ENCODE measurements at places on chromosomes 7 and 10.

DNA sequence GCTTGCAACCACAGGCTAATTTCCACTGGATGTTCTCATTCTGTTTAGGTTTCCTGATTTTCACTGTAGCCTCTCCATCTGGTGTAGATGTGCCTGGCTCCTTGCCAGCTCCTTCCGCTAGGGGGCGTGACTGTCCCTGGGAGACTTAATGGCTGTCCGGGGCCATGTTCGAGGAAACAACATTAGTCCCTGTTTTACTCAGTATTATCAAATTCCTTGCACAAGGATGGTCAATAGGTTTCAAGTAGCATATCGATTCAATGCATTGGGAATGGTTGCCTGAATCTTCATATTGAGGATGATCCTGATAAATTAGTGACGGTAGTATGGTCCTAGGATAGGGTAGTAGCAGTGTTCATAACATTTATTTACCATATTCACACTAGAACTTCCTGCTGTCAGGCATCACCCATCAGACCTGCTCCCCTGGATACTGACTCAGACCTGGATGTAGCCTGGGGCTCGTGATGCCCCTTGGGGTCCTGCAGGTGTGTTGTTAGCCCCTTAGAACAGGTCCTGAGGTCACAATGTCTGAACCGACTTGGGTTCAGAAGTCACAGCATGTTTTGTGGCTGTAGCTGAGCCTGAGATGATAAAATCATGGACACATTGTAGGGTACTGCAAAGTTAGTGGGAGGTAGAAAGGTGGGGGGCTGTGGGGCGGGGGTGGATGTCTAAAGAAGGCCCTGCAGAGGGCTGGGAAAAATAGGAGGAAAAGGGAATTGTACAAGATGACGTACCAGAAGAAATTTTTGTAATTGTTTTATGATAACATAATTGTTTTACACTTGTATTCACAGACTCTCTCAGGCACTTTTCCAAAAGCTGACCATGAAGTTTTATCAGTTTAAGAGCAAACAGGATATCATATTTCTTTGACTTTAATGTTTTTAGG lies 8.9 kb upstream of the EXOC6 start:
- no peak for DNase-seq

GRCh38 chr7:3722396-3722922 lies 421.4 kb downstream of the SDK1 start:
- DNase-seq: no peak

GRCh38 chr10:35191523-35191922 lies 64.9 kb downstream of the CREM start:
- no peak for DNase-seq

DNA sequence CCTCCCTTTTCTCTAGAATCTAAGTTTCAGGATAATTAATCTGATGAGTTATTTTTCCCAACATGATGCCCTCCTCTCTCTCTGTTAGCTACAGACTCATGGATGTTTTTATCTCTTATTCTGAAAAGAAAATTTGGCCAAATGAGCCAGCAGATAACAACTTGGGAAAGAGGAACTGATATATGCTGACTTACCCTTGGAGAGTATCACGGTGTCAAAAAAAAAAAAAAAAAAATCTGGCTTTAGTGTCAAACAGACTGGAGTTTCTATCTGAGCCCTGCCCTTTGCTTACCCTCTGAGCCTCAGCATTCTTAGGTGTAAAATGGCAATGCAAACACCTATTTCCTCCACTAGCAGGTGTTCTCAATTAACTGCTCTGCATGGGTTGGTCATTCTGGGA lies 190.4 kb downstream of the AHR start:
- no peak for DNase-seq

GRCh38 chr10:124728830-124729661 lies 15.1 kb downstream of the FAM53B start:
- no peak for DNase-seq

GRCh38 chr10:11536228-11536627 lies 75.2 kb downstream of the USP6NL start:
- DNase-seq: no peak

- no peak for DNase-seq
Measured at GRCh38 chr7:83579740-83580139, 69.2 kb downstream of the SEMA3E start.

DNA sequence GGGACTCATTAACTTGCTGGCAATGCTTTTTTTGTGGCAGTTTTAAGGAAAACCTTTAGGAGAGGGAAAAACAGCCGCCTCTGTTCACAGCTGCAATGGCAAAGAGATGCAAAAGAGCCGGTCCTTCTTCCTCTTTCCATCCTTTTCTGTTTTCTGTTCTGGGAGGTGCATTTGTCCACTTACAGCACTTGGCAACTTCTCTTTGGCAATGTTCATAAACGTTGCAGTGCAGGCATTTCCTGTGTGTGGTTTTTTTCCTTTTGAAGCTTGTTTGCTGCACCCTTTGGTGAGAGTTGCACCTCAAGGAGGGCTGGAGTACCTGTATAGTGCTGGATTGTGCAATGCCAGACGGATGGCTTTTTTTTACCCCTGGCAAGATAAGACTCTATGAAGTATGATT lies 53.9 kb upstream of the HABP2 start:
- no peak for DNase-seq

DNA sequence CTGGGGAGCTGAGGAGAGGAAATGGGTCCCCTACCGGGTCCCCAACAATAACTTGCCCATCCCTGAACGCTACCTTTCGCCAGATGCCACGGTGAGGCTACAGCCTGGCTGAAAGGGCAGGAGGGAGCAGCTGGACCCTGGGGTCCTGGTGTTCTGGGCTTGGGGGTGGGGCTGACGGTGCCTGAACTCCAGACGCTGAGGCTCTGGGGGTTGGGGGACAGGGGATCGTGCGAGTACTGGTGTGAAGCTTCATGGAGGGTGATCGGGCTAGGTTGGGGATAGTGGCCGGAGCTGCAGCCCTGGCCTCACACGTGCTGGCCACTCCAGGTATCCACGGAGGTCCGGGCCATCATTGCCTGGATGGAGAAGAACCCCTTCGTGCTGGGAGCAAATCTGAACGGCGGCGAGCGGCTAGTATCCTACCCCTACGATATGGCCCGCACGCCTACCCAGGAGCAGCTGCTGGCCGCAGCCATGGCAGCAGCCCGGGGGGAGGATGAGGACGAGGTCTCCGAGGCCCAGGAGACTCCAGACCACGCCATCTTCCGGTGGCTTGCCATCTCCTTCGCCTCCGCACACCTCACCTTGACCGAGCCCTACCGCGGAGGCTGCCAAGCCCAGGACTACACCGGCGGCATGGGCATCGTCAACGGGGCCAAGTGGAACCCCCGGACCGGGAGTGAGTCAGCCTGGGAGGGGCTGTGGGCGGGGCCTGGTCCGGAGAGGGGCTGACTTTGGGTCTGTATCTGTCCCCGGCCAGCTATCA lies 8.3 kb downstream of the AEBP1 start:
- no peak for DNase-seq

DNA sequence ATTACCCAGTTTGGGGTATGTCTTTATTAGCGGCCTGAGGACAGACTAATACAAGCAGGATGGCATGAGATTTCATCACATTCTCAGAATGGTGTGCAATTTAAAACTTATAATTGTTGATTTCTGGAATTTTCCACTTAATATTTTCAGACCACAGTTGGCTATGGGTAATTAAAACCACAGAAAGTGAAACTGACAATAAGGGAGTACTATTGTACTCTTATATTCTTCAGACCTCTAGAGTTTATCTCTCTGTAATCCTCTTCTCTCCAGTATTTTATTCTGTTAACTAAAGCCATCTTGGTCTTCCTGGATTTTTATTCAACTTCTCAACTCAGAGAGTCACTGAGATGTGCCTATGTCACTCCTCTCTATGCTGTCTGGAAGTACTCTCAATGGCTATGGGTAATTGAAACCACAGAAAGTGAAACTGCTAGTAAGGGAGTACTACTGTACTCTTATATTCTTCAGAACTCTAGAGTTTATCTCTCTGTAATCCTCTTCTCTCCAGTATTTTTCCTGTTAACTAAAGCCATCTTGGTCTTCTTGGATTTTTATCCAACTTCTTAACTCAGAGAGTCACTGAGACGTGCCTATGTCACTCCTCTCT lies 118.3 kb downstream of the PPP1R17 start:
- no peak for DNase-seq

DNA sequence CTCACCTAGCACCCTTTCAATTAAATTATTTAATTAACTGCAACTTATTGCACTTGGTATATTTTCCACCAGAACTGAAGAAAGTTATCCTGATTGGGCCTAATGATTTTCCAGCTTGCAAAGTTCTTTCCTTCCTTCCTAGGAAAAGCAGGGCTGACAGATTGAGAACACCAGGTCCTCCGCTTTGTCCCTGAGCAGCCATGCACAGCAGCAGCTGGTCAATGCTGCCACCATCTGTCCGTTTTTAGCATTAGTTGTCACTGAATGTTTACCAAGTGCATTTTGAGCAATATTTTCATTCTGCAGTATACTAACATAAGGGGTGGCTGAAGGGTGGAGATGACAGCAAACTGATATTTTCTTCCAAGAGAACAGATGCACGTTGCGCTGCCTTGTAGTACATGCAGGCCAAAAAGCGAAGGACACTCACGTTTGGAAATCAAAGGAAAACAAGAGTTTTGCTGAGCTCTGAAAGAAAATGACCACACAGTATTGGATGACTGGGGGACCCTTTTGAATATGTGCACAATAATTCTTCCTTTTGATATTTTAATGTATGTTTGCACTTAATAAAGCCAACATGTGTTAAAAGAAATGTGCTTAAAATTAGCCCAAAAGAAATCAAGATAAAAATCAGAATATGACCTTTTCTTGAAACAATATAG lies 248.8 kb upstream of the PTN start:
- DNase-seq: no peak

DNA sequence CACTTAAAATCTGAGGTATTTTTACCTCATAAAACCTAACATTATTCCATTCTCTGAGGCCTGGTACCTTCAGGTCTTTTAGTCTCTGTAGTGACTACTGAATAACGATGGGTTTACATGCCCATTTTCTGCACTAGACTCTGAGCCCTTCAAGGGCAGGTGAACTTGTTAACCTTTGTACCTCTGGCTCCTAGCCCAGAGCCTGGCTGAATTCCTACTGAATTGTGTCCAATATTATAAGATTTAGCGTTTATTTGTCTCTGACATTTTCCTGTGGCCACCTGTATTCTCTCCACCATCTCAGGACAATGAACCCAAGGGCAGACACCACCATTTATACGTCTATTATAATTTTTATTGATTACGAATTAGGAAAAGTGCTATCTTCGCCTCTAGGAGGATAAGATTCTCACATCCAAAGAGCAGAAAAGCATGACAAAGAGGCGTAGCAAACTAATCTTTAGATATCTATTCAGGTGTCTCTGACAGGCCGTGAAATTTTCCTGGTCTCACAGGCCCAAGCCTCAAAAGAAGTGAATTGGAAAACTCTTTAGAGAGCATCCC lies 27.9 kb upstream of the HNRNPH3 start:
- DNase-seq: no peak

DNA sequence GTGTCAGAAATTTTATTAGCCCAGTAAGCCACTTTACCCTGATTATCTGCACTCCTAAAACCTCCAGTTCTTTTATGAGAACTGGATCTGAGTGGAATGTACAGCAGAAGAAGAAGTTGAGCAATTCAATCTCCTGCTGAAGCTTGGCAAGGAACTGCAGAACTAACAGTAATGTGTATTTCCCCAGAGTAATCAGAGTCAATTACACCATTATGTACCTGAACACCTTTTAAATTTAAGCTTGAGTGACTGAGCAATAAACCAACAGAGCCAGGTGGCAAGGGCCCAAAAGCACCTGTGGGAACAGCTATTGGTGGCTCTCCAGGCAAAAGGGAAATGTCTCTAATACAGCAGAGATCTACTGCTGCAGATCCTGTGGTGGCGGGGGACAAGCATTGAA lies 40.1 kb upstream of the AKR1C2 start:
- DNase-seq: no peak

DNA sequence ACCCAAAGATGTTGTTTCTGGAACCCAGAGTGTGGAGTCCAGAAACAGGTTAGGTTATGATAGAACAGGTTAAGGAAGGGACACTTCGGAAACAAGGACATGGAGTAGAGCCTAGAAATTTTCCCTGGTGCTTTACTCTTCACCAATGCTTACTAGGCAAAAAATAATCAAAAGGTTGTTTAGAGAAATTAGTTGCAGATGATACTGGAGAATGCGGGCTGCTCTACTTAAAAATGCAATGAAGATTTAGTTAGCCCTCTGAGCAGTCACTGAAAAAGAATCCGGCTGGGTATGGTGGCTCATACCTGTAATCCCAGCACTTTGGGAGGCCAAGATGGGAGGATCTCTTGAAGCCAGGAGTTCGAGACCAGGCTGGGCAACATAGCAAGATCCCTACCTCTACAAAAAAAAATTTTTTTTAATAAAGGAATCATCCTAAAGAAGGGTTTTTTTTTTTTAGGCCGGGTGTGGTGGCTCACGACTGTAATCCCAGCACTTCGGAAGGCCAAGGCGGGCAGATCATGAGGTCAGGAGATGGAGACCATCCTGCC lies 3.3 kb upstream of the UBE2H start:
- DNase-seq: no peak
